ENCODE measurements at places on chromosomes 2 and 18.

DNA sequence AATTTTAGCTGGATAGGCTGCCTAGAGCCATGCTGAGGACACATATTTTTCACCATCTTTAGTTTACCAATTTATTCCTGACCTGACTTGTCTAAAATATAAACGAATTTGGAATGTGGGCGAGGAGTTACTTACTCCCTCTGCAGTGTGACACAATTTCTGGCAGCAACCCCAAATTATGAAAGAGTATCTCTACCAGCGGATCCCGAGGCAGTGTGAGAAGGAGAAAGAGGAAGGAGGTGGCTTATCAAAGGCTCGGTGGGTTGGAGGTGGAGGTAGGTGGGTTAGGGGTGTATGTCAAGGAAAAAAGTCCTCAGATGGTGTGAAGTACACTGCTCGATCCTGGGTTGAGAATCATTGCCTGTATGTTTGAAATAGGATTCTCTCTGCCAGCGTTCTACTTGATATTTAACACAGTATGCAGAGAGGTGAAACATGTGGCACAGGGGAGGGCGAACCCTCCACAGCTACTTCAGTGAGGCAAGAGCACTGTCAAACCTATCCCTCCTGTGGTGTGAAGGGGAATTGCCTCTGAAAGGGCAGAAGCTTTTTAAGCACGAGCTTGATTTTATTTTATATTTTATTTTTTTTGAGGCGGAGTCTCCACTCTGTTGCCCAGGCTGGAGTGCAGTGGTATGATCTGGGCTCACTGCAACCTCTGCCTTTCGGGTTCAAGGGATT is 76.0 kb downstream of the RFTN2 start:
- no peak for DNase-seq

DNA sequence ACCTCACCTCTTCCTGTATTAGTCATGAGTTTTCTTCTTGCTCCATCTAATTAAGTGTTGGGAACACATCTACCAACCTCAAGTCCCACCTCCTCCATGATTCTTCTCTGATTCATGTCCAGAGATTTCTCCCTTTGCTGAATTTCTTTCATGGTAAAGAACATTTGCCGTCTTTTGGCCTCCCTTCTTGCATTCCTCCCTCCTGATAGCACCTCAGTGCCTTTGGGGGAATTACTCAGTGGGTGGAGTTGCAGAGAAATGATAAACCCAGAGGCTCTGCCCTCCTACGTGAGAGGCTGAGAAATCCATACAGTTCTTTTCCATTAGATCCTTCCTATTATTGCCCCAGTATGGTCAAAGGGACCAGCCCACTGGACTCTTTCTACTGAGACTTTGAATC is 651.9 kb downstream of the SLC4A3 start:
- no peak for DNase-seq

DNA sequence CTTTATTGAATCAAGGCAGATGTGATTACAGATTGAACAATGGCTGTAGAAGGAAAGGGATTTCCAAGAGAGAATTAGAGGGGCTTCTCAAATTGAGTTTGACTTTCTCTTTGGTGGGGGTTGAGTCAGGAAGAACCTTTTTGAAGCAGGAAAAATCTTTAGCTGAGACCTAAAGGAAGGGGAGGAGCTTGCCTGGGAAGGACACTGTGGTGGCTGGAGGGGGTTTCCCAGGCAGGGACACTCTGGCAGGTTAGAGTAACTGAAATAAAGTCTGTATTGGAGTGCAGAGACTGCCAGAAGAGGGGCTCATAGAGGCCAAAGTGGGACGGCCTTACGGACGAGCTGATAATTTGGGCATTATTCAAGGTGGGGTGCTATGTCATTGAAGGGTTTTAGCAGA is 69.3 kb downstream of the NEDD4L start:
- DNase-seq, result no peak

- peak; percentile 66 for DNase-seq
These were observed 58.6 kb downstream of the KCNG2 start for GRCh38 chr18:79856119-79857007.

DNA sequence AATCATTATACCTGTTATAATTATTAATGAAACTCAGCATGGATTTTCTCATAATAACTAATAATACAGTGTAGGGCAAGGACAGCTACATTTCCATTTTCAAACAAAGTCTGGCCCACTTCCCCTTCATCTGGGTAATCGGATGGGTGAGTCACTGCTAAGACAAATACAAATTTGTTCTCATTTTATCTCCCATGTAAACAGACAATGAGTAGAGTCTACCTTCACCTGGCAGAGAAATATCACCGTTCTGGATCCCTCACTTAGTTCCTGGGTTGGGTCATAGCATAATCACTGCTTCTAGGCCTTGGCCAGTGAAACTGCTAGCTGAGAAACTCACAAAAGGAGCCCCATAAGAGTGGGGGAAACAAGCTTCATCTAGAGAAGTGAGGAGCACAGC is 9.2 kb downstream of the CNTNAP5 start:
- no peak for DNase-seq

DNA sequence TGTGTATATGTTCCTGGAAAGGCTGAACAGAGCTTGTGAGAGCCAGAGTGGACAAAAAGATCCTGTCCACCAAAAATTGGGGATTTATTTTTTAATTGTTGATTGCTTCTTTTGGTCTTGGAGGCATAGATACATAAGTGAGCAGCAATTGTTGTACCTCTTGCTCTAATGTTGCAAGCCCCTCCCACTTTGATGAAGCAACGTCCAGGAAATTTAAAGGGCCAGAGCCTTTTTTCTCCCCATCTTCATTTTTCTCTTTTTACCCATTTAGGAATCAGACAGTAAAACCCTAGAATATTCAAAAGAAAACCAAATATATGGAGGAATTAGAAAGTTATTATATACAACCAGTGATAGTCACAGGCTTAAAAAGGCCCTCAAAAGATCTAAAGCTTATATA is 871.8 kb upstream of the NRXN1 start:
- no peak for DNase-seq

GRCh38 chr2:8044046-8044594 is 637.7 kb upstream of the ID2 start:
- DNase-seq, result no peak

Data from NCI-H1436 (cell line).